ENCODE measurements at places on chromosomes 4 and X. TPM values are rescaled to one million over a fixed set of nuclear protein-coding genes. Genes with fewer than 3 reads are reported as not detected.

DNA sequence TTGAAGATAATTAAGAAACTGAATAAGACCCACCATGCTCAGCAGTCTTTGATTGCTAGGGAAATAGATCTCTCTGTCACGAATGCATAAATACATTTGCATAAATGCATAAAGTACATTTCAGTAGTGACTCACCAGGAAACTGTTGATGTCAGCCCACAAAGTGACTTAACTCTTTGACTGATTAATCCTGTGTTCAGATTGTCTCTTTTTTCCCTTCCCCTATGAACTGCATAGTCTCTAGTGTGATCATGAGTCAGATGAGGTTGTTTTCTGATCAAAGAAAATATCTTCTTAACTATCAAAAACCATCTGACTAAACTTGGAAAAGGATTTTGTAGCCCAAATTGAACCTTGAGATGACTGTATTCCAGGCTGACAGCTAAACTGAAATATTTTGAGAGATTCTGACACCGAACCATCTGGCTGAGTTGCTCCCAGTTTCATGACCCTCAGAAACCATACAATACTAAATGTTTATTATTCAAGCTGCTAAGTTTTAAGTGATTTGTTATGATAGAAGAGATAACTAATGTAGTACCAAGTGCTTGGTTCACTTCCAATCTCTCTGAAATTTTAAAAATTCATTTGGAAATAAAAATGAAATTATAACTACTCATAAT is 1381.5 kb upstream of the AGA start:
- DNase-seq = no peak

DNA sequence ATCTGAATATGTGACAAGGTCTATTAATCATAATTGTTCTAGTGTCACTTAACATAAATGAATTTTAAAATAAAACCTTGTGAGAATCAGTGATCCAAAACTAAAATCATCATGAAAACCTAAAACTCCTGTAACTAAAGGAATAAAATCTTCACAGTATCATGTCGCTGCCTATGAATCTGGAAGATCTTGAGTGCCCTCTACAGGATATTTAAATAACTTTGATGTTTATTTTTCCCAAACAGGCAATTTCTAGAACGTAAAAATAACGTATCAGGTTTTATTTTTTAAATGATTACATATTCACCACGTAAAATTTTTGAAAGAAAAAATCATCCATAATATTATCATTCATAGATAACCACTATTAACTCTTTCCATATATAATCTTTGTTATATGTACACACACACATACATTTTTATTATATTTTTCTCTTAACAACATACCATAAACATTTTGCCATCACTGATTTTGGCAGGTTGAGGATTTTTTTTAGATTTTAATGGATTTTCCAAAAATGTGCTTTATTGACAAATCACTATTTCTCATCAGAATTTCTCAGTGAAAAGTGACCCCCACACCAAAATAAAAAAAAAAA is 79.6 kb downstream of the COMMD8 start:
- peak; percentile 4 for DNase-seq

- no peak for DNase-seq
Measured at GRCh38 chr4:118348886-118349285, 3.9 kb downstream of the PRSS12 start.

- no peak for DNase-seq
Measured at GRCh38 chrX:24294619-24295018, 19.2 kb downstream of the SUPT20HL2 start.

GRCh38 chr4:15213302-15213970 is 211.2 kb downstream of the CPEB2 start:
- DNase-seq = no peak

GRCh38 chr4:94412658-94413038 is 39.1 kb upstream of the PDLIM5 start:
- DNase-seq = no peak

DNA sequence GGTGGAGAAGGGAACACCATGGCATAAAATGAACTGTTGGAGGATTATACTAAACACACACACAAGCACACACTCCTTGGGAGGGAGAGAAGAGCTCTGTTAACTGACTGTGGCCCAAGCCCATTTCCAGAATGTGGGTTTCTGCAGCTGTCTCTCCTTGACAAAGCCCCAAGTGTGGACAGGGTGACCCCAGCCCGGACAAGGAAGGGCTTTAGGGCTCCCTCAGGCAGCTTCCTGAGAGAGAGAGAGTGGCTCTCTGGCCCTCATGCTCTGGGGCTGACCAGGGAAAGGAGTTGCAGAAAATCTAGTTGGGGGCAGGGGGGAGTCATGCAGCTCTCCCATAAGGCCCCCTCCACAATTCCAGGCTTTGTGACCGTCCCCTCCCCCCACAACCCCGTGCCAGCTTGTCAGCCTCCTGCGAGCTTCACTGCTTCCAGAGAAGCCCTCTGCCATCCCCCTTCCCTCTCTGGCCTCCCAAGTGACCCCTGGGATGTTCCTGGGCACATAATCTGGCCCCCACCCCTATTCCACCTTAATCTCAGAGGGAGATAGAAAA is 590 bp downstream of the ARHGEF9 start:
- DNase-seq = peak; percentile 8

- no peak for DNase-seq
Measured at GRCh38 chr4:26289401-26289800, 31.4 kb upstream of the RBPJ start.

DNA sequence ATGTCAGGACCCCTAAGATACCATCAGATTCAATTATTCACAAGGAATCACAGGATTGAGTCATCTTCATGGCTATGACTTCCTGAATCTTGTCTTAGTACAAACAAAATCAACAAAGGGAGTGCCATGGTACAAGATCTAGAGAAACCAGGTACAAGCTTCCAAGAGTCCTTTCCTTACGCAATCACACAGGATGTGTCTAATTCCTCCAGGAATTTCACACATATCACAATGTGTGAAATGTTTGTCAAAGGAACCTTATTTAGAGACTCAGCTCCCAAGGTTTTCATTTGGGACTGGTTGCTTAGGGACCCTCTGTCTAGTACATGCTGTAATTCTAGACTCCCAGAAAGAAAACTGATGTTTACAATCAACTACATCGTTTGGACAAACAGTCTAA is 83.0 kb downstream of the MAB21L2 start:
- DNase-seq = no peak

DNA sequence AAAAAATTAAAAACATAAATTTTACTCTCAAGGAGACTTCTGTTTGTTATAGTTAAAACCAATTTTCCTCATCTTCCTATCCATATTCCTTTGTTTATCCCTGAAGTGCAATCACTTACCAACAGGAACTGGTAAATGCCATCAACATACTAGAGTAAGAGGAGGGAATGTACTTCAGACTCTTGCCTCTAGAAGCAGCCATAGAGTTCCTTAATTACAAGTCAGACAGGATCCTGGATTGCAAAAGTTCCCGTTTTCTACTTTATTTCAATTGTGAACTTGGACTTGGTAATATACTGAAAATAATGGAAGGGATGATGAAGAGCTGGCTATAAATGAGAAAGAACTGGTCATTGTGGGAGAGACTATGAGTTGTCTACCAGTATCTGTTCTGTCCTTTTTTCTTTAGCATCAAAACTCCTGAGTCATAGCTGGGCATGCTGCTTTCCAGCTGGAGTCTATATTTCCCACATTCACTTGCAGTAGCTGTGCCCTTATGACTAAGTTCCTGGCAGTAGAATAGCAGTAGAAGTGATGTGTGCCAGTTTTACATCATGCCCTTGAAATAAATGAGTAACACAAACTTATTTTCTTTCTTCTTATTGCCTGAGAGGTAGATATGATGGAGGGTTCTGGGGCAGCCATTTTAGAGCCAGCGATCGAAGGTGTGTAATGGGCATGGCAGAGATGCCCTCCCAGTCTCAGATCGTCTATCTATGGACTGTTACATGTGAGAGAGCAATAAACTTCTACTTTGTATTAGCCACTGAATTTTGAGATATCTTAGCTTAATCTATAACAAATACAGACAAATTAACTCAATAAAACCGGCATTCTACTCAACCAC is 26.8 kb upstream of the SPARCL1 start:
- no peak for DNase-seq

- DNase-seq = peak; percentile 89
Measured at GRCh38 chr4:37826295-37827029, at the start of gene PGM2. Gene PGM2, plus strand, starts transcription at chr4:37826686. Its CDS starts 47 bp downstream, at chr4:37826733.

DNA sequence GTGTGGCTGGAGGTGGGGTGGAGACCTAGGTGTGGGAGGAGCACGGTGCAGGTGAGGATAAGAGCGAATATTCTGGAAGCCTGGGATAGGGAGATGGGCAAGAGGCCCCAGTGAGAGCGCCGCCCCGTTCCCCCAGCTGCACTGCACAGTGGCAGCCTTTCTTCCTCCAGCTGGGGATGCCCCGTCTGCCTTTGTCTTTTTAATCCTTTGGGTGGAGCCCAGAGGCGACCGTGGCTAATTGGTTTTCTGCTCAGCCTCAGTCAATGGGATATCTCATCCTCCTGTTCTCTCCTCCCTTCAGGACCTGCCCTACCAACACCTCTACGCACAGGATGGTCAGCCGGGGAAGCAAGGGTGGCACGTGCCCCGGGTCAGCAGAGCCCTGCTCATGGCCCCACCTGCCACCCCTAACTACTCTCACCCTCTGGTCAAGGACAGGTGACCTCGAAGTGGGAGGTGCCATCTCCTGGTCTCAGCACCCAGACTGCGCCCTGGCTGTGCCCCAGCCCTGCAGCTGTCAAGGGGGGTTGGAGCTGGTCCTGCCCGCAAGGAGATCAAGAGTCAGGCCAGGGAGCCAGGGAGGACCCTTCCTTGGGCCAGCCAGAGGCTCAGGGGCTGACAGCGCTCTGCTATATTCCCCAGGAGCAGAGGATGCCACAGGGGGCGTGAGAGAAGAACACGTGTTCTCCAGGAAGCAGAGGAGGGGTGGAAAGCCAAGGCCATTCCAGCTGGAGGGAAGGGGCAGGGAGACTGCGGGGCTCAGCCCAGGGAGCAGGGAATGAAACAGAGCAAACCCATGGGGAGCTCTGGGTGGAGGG is 64.0 kb downstream of the ADRA2C start:
- DNase-seq = peak; percentile 32

DNA sequence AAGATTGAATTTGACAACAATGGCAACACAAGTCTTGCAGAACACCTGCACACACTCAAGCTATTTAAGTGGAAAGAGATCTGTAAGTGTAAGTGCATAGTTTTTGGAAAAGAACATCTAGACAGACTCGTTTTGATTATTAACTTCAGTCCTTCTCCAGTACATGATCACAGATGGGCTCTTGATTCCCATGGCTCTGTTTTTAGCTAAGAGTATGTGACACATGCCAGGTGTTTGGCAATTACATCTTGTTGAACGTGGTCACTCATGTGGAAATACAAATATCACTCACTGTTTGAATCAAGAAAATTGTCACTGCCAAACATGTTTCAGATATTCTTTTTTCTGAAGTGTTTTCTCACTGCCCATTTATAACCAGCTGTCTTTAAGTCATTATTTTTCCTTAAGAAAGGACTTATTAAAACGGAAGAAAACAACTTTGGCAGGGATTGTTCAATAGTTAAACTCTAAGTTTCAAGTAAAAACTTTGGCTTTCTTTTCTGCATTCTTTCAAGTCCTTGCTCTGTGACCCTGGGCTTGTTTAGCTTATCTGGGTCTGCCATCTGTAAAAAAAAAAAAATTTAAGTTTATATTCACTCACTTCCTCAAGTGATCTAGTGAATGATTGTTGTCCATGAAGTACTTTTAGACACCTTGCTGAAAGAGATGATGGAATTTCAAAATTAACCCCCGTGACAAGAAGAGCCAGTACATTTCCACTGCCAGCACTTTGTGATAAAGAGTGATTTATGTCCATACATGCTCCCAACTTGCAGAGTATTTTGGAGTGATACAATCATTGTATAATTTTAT is 125.4 kb downstream of the ATXN3L start:
- no peak for DNase-seq

DNA sequence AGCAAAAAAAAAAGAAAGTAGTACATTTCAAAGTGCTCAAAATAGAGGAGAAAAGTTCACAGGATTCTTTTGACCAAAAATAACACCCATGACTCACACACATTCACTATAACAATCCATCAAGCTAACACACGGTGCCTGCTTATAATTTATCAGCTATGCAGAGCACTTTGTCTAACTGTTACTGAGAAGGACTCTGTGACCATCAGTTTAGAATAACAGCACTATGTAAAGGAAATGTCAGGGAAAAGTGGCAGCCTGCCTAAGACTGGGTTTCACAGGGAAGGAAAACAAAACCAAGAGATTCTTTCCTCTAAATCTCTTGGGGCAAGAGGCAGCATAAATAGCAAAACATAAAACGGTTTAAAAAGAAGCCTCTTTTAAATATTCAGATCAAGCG is 54.8 kb downstream of the CCDC149 start:
- DNase-seq = peak; percentile 29

DNA sequence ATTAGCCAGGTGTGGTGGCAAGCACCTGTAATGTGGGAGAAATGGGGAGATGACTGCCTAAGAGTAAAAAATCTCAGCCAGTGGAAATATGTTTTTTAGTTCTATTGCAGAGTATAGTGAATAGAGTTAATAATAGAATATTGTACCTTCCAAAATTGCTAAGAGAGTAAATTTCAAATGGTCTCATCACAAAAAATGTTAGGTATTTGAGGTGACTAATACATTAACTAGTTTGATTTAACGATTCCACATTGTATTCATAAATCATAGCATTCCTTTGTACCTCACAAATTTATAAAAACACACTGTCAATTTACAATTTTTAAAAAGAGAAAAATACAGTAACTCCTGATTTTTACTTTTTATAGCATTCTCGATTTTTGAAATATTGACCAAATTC is 681.5 kb upstream of the EPHA5 start:
- no peak for DNase-seq

- no peak for DNase-seq
Measured at GRCh38 chr4:175106301-175106700, 188.1 kb downstream of the ADAM29 start.

GRCh38 chr4:21921526-21922180 is 26.9 kb downstream of the KCNIP4 start:
- DNase-seq = no peak

GRCh38 chrX:7412840-7413239 is 264.9 kb upstream of the PUDP start:
- no peak for DNase-seq

- no peak for DNase-seq
Measured at GRCh38 chr4:75514949-75515612, 808 bp downstream of the THAP6 start.

- no peak for DNase-seq
Measured at GRCh38 chrX:118983513-118983912, 9.1 kb downstream of the LONRF3 start.

GRCh38 chrX:110723844-110724243 is 71.8 kb downstream of the CHRDL1 start:
- no peak for DNase-seq

GRCh38 chr4:121243485-121243884 is 79.4 kb upstream of the TNIP3 start:
- DNase-seq = no peak

- peak; percentile 14 for DNase-seq
Measured at GRCh38 chrX:3697701-3698279, 15.7 kb downstream of the PRKX start.

- DNase-seq = peak; percentile 78
Measured at GRCh38 chr4:109729718-109730618, at the start of gene PLA2G12A. Gene PLA2G12A, minus strand, starts transcription at chr4:109730070. Its CDS starts 261 bp downstream, at chr4:109729809.

SMIM43 gene
- polyA plus RNA-seq = 1.3 TPM

UGT2B17 gene
- not detected for polyA plus RNA-seq

TLR10 gene
- 0.41 TPM for polyA plus RNA-seq

SMIM31 gene
- not detected for polyA plus RNA-seq

MAGEB10 gene
- not detected for polyA plus RNA-seq

POU3F4 gene
- not detected for polyA plus RNA-seq

LRAT gene
- 0.53 TPM for polyA plus RNA-seq

CFP gene
- polyA plus RNA-seq = 1.2 TPM

CCDC158 gene
- polyA plus RNA-seq = 0.80 TPM

POU4F2 gene
- polyA plus RNA-seq = not detected

GK gene
- 2.7 TPM for polyA plus RNA-seq

NHSL2 gene
- polyA plus RNA-seq = 8.2 TPM

SHOX gene
- 3.0 TPM for polyA plus RNA-seq

MAGEA6 gene
- not detected for polyA plus RNA-seq
